ENCODE measurements at places on chromosomes 3 and 15. TPM values are rescaled to one million over a fixed set of nuclear protein-coding genes. Genes with fewer than 3 reads are reported as not detected.

Gene ANKRD34C
- polyA plus RNA-seq, result 0.09 TPM

Gene C15orf62
- 2.4 TPM for polyA plus RNA-seq

Gene FRMD4B
- polyA plus RNA-seq, result 46.4 TPM

Gene P3H2
- polyA plus RNA-seq, result 109 TPM

Gene ROPN1B
- 0.57 TPM for polyA plus RNA-seq

Gene CCR2
- 2.1 TPM for polyA plus RNA-seq

Gene SI
- not detected for polyA plus RNA-seq

Gene ZDHHC19
- not detected for polyA plus RNA-seq

Gene RSL24D1
- 132 TPM for polyA plus RNA-seq

Gene LTK
- 1.7 TPM for polyA plus RNA-seq

Gene BMF
- 42.4 TPM for polyA plus RNA-seq

Gene NLGN1
- polyA plus RNA-seq, result 3.3 TPM

Gene CCRL2
- polyA plus RNA-seq, result 1.2 TPM

Gene CEP19
- 6.4 TPM for polyA plus RNA-seq

Gene SLC9C1
- polyA plus RNA-seq, result 0.75 TPM

Gene LRRK1
- polyA plus RNA-seq, result 4.9 TPM

Gene GHRL
- 2.9 TPM for polyA plus RNA-seq

Gene SLC28A2
- 0.46 TPM for polyA plus RNA-seq

Gene SERINC4
- polyA plus RNA-seq, result not detected

Gene TNFAIP8L3
- polyA plus RNA-seq, result 1.6 TPM

Gene FEM1B
- 65.6 TPM for polyA plus RNA-seq

Gene TIMP4
- 1.1 TPM for polyA plus RNA-seq

Gene WDR93
- polyA plus RNA-seq, result 2.3 TPM

Gene RSRC1
- polyA plus RNA-seq, result 27.9 TPM

Gene GOLGA8N
- polyA plus RNA-seq, result 23.3 TPM

Gene UBE3A
- 82.2 TPM for polyA plus RNA-seq

Gene CFAP100
- polyA plus RNA-seq, result 1.2 TPM

Gene MINAR1
- 0.97 TPM for polyA plus RNA-seq

Gene NAALADL2
- 20.5 TPM for polyA plus RNA-seq

Gene TTC21A
- polyA plus RNA-seq, result 5.9 TPM

Gene GOLGA6B
- polyA plus RNA-seq, result 0.53 TPM

Gene TMEM212
- 0.09 TPM for polyA plus RNA-seq

Gene ANO10
- polyA plus RNA-seq, result 50.5 TPM

Gene CASR
- polyA plus RNA-seq, result 27.2 TPM

Gene SLC27A2
- polyA plus RNA-seq, result 56.6 TPM

Gene ECE2
- not detected for polyA plus RNA-seq

Gene COL6A6
- 2.1 TPM for polyA plus RNA-seq

Gene PIERCE2
- polyA plus RNA-seq, result 8.0 TPM

Gene NPAP1
- 0.27 TPM for polyA plus RNA-seq

Gene P2RY1
- polyA plus RNA-seq, result 3.2 TPM

Gene GALNT15
- polyA plus RNA-seq, result 3.2 TPM

Gene UBA7
- polyA plus RNA-seq, result 45.3 TPM

Gene ANKRD63
- polyA plus RNA-seq, result not detected

Gene VEPH1
- 64.6 TPM for polyA plus RNA-seq

Gene SLC51A
- 11.7 TPM for polyA plus RNA-seq

Gene FSD2
- polyA plus RNA-seq, result 0.14 TPM

Gene ST3GAL6
- 79.4 TPM for polyA plus RNA-seq

Gene SLC22A13
- 1.6 TPM for polyA plus RNA-seq

Measured in right renal pelvis (tissue), 4 donors.